DMS79 treated with DMSO at 0.1 percent for 48 hours (cell line): ENCODE measurements at places on chromosomes 16 and 17.

DNA sequence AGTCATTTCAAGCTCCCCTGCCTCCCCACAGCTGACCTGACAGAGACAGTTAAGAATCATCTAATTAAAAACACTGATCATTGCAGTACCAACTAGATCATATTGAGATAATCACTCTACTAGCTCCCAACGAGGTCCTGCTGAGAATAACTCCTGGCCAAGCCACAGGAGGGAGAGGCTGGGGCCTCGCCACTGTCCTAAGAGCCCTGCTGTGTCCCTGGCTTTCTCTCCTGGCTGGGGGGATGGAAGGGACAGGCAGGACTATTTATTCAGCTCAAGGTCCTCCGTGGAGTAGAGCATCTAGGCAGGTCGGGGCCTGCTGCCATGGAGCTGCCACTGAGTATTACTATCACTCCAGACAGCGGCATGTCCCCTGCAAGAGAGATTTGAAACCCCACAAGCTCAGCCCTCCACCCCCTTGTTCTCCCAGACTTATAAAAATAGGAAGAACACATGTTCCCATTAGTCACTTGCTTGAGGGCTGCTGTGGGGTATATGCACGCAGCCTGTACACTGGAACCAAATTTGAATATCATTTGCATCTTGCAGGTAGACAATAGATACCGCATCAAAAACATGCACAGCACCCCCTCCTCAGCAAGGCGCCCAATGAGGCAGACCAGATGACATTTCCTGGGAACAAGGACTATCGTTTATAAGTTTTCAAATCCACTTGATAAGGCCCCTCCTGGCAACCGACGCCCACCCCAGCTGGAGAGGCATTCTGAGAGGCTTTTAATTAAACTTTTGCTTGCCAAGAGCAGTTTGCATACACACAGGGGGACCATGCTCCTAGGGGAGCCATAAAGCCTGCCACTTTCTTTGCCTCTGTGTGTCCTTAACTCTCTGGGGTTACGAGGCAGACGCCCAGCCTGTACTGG lies 385.2 kb upstream of the ZFHX3 start:
- peak; percentile 48 for DNase-seq

GRCh38 chr17:7462474-7463371 lies 16.7 kb downstream of the ZBTB4 start:
- DNase-seq: no peak

DNA sequence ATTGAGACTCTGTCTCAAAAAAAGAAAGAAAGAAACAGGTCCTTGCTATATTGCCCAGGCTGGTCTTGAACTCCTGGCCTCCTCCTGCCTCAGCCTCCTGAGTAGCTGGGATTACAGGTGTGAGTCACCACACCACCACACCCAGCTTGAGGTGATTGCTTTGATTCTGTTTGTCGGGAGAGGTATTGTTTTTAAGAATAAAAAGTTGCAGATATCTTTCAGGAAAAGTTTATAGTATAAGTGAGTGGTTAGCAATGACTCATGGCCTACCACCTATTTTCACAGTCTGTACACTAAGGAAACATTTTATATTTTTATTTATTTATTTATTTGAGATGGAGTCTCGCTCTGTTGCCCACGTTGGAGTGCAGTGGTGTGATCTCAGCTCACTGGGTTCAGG lies 45.0 kb downstream of the RHOT1 start:
- DNase-seq: no peak

- DNase-seq: no peak
These were observed 8.1 kb downstream of the NDE1 start for GRCh38 chr16:15658149-15658548.

DNA sequence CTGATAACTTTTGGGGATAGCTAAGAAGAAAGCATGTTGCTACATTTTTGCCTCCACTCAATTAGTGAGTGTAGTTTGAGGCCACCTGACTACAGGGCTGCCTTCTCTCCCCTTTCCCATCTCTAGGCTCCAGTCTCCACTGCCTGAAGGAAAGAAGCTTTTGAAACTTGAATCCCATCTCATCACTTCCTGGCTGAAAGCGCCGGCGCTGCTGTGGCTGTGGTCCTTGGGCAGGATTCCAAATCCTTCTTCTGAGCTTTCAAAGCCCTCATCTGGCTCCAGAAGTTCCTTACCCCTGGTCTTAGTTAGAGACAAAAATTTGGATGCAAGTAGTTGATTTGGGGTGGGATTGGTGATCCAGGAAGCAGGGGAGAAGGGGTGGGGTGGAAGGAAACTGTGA lies 119.4 kb downstream of the FOXL1 start:
- no peak for DNase-seq

GRCh38 chr17:54353789-54354525 lies 531.2 kb downstream of the KIF2B start:
- DNase-seq: no peak

GRCh38 chr16:9183682-9184353 lies 92.4 kb downstream of the HAPSTR1 start:
- DNase-seq: no peak

DNA sequence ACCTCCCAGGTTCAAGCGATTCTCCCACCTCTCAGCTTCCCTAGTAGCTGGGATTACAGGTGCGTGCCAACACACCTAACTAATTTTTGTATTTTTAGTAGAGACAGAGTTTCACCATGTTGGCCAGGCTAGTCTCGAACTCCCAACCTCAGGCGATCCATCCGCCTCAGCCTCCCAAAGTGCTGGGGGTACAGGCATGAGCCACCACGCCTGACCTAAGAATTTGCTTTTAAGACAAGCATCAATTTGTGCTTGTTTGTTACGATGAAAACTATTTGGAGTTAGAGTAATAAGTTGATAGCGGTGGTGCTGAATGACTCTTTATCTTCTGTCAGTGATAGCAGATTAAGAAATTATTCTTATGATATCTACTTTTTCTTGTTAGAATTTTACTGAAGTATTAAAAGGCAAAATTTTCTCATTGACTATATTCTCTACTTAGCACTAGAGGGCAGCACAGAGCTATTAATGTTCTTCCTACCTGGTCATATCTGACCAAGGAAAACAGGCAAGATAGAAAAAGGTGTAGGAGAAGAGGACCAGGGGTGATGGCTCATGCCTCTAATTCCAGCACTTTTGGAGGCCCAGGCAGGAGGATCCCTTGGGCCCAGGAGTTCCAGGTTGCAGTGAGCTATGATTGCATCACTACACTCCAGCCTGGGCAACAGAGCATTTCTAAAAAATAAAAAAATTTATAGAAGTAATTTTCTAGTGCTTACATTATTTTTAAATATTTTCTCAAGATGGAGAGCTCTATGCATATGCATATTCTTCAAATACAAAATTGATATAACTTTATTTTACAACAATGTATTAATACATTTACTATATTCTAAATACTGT lies 24.5 kb downstream of the STXBP4 start:
- peak; percentile 46 for DNase-seq

DNA sequence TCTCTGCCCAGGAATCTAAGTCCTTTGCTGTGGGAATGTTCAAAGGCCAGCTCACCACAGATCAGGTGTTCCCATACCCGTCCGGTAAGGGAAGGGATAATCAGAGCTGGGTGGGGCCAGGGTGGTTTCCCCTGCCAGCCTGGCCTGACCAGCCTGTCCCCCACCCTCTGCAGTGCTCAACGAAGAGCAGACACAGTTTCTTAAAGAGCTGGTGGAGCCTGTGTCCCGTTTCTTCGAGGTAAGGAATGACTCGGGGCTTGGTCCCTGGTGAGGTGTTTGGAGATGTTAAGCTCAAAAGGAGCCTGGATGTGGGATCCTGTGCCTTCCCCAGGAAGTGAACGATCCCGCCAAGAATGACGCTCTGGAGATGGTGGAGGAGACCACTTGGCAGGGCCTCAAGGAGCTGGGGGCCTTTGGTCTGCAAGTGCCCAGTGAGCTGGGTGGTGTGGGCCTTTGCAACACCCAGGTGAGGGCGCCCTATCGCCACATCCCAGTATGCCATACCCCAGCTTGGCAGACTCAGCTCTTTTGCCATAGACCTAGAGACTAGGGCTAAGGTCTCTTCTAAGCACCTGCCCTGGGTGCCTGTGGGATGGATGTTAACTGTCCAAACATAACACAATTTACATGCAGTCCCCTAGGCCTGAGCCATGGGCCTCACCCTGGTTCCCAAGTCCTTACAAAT lies 997 bp downstream of the ACADVL start:
- peak; percentile 14 for DNase-seq

DNA sequence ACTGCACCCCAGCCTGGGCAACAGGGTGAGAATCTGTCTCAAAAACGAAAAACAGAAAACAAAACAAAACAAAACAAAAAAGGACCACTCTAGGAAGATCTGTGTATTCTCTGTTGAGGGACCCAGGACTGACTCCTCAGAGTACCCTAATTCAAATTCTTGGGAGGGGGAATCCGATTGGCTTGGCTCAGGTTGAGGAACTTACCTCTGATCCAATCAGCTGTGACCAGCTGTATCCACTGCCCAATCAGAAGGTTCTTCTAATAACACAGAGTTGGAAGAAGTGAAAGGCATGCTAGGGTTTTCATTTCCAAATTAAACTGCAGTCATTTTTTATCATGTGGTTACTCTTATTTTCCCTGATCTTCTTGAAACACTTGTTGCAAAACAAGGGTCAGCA lies 105.9 kb upstream of the CACNG3 start:
- no peak for DNase-seq

DNA sequence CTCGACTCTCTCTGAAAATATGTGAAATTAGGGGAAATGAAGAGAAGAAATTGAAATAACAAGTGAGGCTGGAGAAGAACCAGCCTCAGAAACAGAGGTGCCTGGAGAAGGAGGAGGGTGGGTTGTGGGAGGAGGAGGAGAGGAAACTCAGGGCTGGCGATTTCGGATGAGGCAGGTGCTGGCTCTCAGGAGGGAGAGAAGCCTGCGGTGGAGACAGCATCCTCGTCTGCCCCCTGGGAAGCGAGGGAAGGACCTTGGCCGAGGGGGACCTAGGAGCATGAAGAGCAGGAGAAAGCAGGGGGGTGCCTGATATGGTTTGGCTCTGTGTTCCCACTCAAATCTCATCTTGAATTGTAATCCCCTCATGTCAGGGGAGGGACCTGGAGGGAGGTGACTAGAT lies 264.7 kb upstream of the TNRC6C start:
- no peak for DNase-seq

DNA sequence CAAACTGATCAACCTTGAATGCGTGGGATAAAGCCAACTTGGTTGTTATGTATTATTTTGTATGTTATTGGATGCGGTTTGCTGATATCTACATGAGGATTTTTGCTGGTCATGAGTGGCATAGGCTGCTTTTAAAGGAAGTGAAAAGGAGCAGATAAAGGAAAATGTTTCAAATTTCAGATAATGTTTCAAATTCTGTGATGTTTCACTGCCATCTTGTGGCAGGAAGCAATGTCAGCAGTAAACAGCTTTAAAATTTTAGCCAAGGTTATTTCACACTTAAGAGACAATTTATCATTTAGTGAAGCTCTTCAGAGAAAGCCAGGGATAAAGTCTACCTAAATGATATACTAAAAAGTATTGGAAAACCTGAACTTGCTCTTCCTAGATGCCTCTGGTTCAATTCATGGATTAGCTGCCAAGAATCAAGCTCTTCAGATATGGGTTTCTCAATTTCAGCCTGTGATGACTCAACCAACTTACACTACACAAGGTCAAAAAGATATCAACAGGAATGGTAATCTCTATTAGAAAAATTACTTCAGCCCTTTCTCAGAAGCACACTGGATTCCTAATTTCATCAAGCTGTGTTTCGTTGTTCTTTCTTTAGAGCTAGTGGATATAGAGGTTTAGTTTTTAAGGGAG lies 136.0 kb upstream of the C17orf78 start:
- DNase-seq: peak; percentile 8

DNA sequence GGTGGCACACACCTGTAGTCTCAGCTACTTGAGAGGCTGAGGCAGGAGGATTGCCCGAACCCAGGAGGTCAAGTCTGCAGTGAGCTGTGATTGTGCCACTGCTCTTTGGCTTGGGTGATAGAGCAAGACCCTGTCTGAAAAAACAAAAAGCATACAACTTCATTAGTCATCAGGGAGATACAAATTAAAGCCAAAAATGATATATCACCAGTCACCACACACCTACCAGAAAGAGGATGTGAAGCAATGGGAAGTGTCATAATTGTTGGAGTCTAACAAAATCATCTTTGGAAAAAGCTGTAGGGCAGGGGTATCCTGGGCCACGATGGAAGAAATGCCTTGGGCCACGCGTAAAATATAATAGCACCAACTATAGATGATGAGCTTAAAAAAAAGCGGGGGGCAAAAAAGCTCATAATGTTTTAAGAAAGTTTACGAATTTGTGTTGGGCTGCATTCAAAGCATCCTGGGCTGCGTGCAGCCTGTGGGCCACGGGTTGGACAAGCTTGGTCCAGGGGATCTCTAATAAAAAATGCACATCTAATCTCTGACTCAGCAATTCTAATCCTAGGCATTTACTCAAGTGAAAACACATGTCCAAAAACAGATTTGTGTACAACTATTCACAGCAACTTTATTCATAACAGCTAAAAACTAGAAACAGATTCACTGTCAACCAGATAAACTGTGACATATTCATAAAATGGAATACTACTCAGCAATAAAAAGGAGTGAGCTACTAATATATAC lies 65.9 kb downstream of the HIC1 start:
- no peak for DNase-seq

DNA sequence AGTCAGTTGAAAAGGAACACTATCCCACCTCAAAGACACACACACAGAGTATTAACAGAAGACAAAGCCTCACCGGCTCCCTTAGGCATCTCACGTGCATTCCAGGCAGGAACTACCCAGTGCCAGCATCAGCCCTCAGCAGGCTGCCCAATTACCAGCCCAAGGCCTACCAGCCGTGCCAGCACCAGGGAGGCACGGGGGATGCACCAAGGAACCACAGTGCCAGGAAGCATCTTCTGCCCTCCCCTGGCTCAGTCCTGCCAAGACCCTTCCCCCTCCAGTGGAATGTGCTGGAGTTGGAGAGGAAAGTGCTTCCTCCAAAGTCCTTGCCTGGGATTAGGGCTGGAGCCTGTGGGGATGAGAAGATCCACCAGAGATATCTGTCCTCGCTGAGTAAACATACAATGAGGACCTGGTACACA lies 11.0 kb upstream of the KRT19 start:
- DNase-seq: no peak

DNA sequence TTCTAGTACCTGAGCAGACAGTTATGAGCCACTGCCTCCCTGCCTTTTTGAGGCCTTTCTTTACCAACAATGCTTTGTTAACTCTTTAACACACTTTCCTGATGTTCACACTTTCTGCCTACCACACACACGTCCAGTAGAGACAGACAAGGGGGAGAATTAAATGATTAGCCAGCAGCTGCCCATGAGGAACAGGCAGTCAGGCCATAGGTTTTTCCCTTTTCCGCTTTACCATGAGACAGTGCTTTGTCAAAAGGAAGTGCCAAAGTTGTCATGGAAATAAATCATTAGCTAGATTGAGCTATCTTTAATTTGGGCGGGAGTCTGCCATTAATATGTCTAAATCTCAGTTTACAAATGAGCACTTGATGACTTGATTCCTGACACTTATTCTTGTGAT lies 102.1 kb downstream of the PITPNC1 start:
- no peak for DNase-seq
